ENCODE measurements at places on chromosomes 7 and 10.

GRCh38 chr7:144407266-144407931, 3.9 kb upstream of the NOBOX start:
- DNase-seq: no peak

GRCh38 chr7:34298492-34299013, 359.5 kb upstream of the NPSR1 start:
- no peak for DNase-seq

- DNase-seq: no peak
These were observed 16.6 kb upstream of the RET start for GRCh38 chr10:43060291-43060690.

DNA sequence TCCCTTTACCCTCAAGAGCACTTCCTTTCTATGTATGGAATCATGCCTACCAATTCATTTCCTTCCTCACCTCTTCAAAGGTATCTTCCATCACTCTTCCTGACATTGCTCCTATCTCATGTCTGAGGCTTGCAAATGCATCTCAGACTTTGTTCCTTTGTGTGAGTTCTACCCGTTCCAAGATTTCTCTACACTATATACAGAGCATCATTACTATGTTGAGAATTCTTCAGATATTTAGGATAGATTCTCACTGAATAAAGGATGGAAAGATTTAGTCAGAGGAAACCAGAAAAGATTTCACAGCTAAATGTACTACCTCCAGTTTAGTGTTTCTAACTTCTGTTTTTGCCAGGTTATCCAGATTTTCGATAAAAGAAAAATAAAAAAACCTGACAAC, 462.7 kb downstream of the PHTF2 start:
- no peak for DNase-seq

GRCh38 chr10:35347899-35348608, 11.7 kb downstream of the CCNY start:
- DNase-seq: no peak

GRCh38 chr7:152862006-152862405, 102.5 kb downstream of the ACTR3B start:
- no peak for DNase-seq

- no peak for DNase-seq
These were observed 46.2 kb downstream of the CELF2 start for GRCh38 chr10:11063856-11064255.

- no peak for DNase-seq
These were observed 69.2 kb downstream of the SDK1 start for GRCh38 chr7:3370068-3370830.

DNA sequence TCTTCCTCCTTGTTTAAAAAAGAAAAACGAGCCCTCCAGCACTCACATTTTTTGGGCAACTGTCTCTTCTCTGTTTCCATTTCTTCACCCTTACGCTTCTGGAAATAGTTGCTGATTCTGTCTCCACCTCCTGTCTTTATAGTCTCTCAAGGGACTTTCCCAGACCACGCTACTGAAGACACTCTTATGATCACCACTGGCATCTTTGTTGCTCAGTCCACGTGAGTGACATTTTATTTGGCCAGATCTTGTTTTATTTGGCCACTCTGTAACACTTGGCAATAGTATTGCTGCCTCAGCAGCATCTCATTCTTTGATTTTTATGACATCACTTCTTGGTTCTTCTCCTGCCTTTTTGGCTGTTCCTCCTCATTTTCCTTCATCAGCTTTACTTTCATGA, 21.6 kb upstream of the NME8 start:
- no peak for DNase-seq

- no peak for DNase-seq
These were observed 57.8 kb downstream of the INPP5F start for GRCh38 chr10:119783665-119784027.

GRCh38 chr10:5719546-5719945, 34.9 kb downstream of the TASOR2 start:
- DNase-seq: no peak

GRCh38 chr7:36366718-36367560, 22.7 kb upstream of the ANLN start:
- peak; percentile 91 for DNase-seq

GRCh38 chr7:26580711-26581110, 283.7 kb downstream of the SKAP2 start:
- no peak for DNase-seq

DNA sequence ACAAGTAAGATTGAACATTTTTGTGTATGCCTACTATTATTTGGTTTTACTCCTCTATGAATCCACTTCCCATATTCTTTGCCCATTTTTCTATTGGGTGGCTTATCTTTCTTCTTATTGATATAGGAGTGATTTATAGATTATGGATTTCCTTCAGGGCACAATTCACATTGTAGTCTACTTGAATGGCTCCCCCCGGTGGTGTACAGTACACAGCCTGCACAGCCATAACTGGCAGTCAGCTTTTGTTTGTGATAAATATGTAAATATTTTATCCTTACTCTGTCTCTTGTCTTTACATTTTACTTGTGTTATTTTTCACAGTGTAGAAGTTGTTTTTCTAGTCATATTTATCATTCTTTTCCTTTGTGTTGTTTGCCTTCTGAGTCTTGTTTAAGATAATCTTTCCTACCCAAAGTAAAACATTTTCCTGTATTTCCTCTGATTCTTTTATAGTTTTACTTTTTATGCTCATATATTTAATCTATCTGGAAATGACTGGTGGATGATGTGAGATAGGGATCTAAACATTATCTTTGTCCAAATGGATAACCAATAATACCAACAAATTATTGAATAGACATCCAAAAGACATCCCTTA, 23.9 kb upstream of the CALD1 start:
- DNase-seq: peak; percentile 60

GRCh38 chr7:18191862-18192625, 164.4 kb upstream of the PRPS1L1 start:
- no peak for DNase-seq

DNA sequence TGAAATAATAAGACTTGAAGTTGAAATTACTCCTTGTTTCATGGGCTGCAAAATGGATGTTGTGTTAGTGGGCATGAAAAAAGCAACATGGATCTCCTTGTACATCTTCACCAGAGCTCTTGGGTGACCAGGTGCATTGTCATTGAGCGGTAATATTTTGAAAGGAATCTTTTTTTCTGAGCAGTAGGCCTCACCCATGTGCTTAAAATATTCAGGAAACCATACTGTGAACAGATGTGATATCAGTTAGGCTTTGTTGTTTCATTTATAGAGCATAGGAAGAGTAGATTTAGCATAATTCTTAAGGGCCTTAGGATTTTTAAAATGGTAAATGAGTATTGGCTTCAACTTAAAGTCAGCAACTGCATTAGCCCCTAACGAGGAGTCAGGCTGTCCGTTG, 15.3 kb downstream of the STAG3 start:
- no peak for DNase-seq

- DNase-seq: no peak
These were observed 226.0 kb downstream of the BBS9 start for GRCh38 chr7:33355386-33355785.

GRCh38 chr10:110057456-110057855, 49.7 kb downstream of the ADD3 start:
- DNase-seq: no peak

GRCh38 chr7:54837761-54838160, 78.8 kb upstream of the SEC61G start:
- DNase-seq: no peak

DNA sequence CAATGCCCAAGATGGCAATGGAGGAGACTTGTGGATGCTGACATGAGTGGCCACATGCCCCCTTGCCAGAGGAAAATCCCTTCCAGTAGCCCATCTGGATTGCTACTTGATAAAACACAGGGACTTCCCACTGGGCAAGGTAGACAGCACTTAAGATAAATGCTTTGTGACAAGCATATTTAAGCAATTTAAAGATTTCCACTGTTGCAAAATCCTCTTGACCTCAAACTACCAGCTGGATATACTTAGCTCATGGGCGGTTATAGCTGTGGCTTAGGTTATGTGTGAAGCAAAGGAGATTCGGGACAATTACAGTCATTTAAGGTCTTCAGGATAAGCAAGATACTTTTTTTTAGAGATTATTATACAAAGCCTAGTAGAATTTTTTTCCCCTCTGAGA, 238.1 kb downstream of the BMPER start:
- no peak for DNase-seq

- no peak for DNase-seq
These were observed 172.3 kb downstream of the ADAM12 start for GRCh38 chr10:126215746-126216631.

GRCh38 chr10:85407088-85407487, 959.5 kb downstream of the GRID1 start:
- DNase-seq: no peak

DNA sequence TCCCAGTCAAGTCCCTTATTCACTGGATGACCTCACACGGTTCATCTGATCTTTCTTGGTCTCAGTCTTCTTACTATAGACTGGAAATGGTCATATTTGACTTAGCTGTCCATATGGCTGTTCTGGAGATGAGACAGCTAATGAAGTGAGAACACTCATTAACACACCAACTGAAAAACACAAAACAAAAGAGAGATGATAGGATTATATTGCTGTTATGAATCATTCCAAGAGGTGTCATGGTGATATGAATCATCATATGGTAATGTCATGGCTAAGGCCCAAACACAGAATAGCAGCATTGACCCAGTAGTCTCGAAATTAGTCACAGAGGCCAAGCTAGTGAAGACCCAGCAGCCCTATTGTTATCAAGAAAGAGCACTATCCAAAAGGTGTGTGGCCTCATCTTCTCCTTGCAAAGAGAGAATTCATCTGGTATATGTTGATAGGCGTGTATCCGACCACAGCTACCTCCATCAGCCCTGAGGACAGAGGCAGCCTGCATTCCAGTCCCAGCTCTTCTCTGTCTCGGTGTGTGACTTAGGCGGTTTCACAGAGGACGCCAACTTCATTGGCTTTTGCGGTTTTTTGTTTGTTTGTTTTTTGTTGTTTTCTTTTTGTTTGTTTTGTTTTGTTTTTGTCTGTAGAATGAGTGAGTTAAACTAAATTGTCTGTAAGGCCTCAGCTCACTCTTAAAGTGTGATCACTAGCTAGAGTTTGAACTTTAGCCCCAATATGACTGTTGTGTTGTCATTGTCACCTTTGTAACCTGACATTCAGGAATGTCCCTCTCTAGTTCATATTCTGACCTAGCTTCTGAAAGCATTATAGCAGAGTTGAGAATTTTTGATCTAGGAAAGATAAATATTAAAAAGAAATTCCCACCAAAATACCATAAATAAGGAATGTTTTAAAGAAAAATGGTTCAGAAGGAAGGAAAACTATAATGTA, 97.4 kb upstream of the PDCD4 start:
- peak; percentile 33 for DNase-seq

DNA sequence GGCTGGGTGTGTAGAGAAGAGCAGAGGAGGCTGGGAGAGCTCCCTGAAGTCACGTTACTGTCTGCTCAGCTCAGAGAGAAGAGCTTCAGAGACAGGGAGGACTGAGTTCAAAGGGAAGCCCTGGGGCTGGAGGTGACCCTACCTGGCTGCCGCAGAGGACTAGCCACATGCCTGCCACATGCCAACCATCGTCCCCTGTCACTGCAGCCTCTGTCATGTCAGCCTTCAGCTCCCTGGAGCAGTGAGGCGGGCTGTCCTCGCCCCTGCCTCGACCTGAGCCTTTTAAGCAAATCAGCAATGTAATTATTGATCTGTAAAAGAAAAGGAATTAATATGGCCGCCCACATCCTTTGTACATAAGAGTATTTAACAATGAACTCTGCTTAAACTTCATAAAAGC, 89.3 kb upstream of the RET start:
- DNase-seq: no peak

DNA sequence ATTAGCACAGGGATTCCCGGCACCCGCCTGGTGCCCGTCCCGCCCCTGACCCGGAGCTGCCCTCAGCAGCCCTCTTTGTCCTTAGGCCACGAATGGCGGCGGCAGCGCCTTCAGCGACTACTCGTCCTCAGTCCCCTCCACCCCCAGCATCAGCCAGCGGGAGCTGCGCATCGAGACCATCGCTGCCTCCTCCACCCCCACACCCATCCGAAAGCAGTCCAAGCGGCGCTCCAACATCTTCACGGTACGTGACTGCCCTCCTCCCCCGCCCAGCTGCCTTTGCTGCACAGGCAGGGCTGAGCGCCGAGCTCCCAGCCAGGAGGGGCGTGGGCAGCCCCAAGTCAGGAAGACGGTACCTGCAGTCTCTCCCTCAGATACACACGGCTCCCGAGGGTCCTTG, 33.6 kb downstream of the AGAP3 start:
- no peak for DNase-seq

GRCh38 chr7:87506246-87507180, 31.0 kb upstream of the ABCB4 start:
- DNase-seq: no peak
